ENCODE measurements at places on chromosomes 6 and 20.

DNA sequence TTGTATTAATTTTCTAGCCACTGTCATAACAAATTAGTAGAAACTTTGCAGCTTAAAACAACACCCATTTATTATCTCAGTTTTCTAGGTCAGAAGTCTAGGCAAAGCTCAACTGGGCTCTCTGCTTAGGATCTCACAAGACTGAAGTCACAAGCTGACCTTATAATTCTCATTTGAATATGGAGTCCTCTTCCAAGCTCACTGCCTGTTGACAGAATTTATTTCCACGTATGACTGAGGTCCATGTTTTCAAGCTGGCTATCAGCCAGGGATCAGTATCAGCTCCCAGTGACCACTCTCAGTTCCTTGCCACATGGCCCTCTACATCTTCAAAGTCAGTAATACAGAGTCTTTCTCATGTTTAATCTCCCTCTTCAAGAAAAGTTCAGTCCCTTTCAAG lies 11.7 kb upstream of the HLA-DQB2 start:
- DNase-seq, result no peak

GRCh38 chr6:106694343-106694742 lies 65.0 kb downstream of the QRSL1 start:
- DNase-seq, result no peak

DNA sequence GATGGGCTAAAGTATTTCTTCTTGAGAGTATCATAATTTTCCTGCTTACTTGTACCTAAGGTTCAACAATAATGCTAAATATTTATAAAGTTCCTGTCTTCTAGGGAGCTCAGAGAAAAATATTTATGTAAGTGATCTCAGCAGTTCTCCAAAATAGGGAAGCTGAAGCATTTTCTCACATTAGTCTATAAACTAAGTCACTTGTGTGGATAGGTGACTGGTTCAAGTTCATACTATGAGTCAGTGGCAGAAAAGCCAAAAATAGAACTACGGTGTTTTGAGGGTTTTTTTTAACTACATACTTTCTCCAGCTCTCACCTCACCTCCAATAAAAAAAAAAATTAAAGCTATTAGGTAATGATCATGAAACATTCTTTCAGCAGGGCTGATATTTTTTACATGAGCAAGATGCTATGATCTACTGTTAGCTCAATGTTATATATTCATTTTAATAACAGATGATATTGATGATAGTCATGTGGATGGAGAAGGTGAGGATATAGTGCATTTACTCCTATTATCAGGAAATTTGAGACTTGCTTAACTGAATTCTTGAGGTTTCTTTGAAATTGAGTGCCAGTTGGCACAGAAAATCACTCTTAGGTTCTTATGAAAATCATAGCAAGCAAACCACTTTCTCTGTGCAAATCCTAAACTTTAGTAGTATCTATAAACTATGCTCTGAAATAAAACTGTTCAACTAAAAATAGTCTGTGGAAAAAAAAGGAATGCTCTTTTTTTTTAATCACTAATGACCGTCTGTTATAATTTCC lies 4.1 kb upstream of the MOXD1 start:
- no peak for DNase-seq

- DNase-seq, result no peak
These were observed 16.5 kb upstream of the BHLHE23 start for GRCh38 chr20:63023071-63023935.

DNA sequence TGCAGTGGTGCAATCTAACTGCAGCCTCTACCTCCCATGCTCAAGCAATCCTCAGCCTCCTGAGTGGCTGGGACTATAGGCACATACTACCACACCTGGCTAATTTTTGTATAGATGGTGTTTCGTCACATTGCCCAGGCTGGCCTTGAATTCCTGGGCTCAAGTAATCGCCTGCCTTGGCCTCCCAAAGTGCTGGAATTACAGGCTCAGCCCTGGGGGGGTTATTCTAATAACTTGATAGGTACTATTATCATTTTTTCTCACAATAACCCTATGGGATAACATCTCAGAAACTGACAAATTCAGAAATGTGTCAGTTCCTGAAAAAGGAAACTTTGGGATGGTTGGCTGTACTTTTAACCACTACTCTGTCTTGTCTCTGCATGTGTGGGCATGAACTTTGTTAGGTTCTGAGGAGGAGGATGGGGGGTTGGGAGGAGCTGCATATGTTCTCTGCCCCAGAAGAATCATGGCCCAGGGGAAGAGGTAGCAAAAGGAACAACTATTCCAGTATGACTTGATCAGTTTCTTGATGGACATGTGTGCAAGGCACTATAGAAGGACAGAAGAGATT lies 169.9 kb downstream of the CARMIL1 start:
- DNase-seq, result no peak

DNA sequence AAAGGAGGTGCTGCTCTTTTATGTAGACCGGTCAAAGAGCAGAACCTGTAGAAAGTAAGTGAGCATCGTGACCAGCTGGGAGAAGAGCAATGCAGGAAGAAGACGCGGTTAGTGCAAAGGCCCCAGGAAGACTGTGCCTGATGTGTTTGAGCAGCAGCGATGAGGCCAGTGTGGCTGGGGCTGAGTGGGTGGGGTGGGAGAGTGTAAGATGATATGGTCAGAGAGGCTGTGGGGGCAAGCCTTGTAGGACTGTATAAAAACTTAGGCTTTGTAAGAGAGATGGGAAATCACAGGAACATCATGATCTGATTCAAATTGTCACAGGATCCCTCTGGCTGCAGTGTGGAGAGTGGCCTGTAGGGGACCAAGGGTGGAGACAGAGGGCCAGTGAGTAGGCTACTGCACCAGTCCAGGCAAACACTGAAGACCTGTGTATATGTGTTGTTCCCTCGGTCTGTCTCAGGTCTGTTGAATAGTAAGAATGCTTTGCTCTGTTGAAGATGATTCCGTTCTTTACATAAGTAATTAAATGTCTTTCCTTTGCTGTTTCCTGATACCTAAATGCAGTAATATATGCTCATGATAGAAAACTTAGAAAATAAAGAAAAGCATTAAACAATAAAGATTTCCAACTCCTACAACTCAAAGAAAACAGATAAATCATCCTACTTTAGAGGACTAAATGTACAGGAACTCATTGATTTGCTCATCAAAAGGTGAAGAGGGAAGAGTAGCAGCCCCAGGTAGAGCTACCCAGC lies 23.6 kb upstream of the WFDC2 start:
- DNase-seq, result no peak

- DNase-seq, result no peak
These were observed 54.5 kb downstream of the TMEM242 start for GRCh38 chr6:157268835-157269234.

DNA sequence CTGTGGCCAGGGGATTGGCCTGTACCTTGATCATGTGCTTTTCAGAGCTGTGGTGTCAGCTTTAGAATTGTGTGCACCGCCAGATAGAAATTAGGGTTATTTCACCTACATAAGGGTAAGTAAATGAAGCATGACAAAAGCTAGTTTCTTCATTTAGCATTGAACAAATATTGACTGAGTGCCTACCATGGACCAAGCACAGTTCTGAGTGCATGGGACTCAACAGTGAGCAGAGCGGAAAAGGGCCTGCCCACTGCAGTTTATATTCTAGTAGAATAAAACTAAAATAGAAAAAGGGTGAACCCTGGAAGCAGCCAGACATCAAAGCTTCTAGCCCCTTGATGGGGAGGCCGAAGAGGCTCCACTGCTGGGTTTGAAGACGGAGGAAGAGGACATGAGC lies 25.6 kb downstream of the ECT2L start:
- DNase-seq, result no peak

DNA sequence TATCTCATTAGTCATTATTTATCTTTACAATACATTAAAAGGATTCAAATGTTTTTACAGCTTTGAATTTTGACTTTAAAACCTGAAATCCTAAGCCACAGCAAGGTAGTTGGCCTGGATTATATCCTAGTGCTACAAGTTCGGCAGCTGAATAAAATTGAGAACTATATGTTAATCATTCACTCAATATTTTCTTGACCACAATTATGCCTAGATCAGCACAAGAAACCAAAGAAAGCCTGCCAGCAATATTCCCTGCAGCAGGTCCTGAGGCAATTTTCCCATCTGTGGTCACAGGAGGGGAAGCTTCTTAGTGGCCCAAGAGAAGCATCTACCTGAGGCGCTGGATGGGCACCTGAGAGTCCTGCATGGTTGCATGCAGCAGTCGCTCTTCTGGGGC lies 183.5 kb downstream of the GMDS start:
- no peak for DNase-seq

DNA sequence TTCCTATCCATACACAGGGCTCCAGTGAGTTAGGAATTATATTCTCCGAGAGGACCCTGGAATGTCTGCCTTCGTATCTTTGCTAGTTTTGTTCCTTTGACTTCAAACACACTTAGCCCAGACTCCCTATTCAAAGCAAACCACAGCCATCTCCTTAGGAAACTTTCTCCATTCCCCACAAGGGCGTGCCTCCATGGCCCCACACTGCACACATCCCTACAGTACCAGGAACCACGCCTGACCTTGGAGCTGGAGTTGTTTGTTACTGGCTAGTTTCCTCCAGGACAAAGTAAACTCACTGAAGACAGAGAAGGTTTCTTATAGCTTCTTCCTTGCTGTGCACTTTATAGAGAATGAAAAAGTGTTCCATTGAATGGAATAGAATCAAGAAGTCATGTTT lies 412.8 kb upstream of the AGPAT4 start:
- DNase-seq, result no peak

DNA sequence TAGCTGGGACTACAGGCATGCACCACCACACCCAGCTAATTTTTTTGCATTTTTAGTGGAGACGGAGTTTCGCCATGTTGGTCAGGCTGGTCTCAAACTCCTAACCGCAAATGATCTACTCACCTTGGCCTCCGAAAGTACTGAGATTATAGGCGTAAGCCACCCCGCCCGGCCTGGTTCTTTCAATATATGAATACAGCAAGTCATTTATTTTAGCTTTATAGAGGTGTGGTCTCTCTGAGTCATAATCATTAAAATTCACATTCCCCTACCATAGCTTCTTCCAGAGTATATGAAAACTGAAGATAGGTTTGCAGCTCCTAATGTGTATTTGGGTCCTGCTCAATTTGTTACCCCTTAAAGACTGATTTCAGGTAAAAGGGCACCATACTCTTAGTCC lies 88.5 kb upstream of the FAM8A1 start:
- no peak for DNase-seq

GRCh38 chr20:44117296-44118184 lies 69.4 kb downstream of the JPH2 start:
- no peak for DNase-seq

GRCh38 chr20:49276961-49277785 lies 684 bp downstream of the ZNFX1 start:
- no peak for DNase-seq

DNA sequence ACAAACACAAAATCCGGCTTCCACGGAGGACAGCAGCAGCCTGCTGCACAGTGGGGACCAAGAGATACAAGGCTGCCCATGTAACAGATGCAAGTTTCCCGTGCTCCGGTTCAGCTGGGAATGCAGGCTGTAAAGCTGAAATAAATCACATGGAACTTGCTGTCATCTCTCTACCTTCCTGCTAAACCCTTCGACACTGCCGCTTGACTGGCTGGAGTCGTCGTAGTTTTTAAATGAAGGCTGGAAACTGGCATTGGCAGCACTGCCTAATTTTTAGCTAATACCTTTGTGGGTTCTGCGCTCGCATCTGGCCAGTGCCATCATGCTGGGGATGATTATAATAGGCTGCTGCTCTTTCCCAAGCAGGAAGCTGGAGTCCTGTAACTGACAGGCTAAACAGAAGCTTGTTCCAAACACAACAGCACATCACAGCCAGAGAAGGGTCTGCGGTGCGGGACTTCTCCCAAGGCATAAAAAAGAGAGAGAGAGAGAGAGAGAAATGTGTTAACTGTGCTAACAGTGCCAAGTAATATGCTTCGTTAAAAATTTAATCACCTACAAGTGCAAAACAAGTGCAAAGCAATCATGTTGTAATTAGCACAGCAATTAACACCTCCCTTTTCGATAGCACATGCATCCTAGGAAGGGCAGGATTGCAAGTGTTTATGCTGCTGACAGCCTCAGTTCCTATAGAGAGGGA lies 146.1 kb downstream of the TFAP2A start:
- DNase-seq, result no peak

GRCh38 chr6:25329982-25330381 lies 50.8 kb downstream of the CARMIL1 start:
- DNase-seq, result no peak

DNA sequence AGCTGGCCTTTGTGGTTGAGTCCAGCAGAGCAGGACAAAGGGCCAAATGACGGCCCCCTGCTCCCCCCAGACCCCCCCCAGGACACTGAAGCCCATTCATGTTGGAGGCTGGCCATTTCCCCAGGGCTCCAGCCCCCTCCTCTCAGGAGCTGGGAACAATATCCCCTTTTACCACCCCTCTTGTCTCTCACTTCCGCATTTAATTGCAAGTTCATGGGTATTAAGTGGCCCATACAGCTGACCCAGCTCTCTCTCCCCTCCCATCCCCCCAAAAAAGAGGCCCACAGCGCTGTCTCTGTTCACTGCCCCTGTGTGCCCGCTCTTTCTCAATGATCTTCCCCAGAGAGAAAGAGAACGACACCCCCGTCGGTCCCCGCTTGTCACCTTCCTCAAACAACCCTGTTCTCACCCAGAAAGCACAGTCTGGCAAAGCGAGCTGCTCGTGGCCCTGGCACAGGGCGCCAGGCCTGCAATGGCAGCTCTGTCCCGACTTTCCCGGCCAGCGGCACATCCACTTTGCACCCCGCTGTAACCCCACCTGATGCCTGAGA lies 30.4 kb downstream of the PREX1 start:
- no peak for DNase-seq

DNA sequence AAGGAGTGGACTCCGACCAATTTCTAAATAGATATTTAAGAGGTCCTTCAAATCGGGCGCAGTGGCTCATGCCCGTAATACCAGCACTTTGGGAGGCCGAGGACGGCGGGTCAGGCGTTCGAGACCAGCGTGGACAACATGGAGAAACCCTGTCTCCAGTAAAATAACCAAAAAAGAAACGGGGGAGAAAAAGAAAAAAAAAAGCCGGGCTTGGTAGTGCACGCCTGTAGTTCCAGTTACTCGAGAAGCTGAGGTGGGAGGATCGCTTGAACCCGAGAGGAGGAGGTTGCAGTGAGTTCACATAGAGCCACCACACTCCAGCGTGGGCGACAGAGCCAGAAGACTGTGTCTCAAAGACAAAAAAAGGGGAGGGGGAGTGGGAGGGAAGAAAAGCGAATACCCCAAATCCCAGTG lies 53.3 kb upstream of the HFE start:
- no peak for DNase-seq
